ENCODE measurements at places on chromosomes 13 and 19. TPM values are rescaled to one million over a fixed set of nuclear protein-coding genes. Genes with fewer than 3 reads are reported as not detected.

FXYD5 gene
- 51.3 TPM for total RNA-seq

PNPLA6 gene
- 122 TPM for total RNA-seq

PCSK4 gene
- 1.1 TPM for total RNA-seq

DOCK6 gene
- 113 TPM for total RNA-seq

NLRP4 gene
- not detected for total RNA-seq

APOC4 gene
- not detected for total RNA-seq

ZNF230 gene
- total RNA-seq: 3.4 TPM

TEX30 gene
- 37.2 TPM for total RNA-seq

ZNF850 gene
- 4.7 TPM for total RNA-seq

MYO1F gene
- 0.36 TPM for total RNA-seq

C2CD4C gene
- total RNA-seq: 0.29 TPM

GPATCH1 gene
- 8.0 TPM for total RNA-seq

FGF22 gene
- not detected for total RNA-seq

UBE2S gene
- total RNA-seq: 110 TPM

ETV2 gene
- total RNA-seq: 0.14 TPM

OR7A5 gene
- not detected for total RNA-seq

LILRA5 gene
- not detected for total RNA-seq

ALG5 gene
- 33.1 TPM for total RNA-seq

ATP4B gene
- total RNA-seq: not detected

CEACAM7 gene
- not detected for total RNA-seq

SHISA7 gene
- not detected for total RNA-seq

ZNF418 gene
- total RNA-seq: 2.4 TPM

ZNF99 gene
- not detected for total RNA-seq

FCGBP gene
- total RNA-seq: not detected

ZNF560 gene
- 0.07 TPM for total RNA-seq

ZNF98 gene
- total RNA-seq: not detected

ARRDC5 gene
- not detected for total RNA-seq

IGFLR1 gene
- 1.1 TPM for total RNA-seq

CBARP gene
- 3.1 TPM for total RNA-seq

CBLC gene
- not detected for total RNA-seq

FXYD1 gene
- total RNA-seq: not detected

SLC8A2 gene
- total RNA-seq: not detected

UPK1A gene
- total RNA-seq: not detected

KIR3DL1 gene
- total RNA-seq: not detected

C19orf81 gene
- not detected for total RNA-seq

CYP4F2 gene
- total RNA-seq: not detected

CASP14 gene
- total RNA-seq: not detected

PLPPR3 gene
- 0.40 TPM for total RNA-seq

LILRA1 gene
- not detected for total RNA-seq

POU2F2 gene
- 0.40 TPM for total RNA-seq

SPART gene
- total RNA-seq: 102 TPM

KMT2B gene
- 12.7 TPM for total RNA-seq

PRSS57 gene
- not detected for total RNA-seq

CBY2 gene
- not detected for total RNA-seq

ODAD3 gene
- 0.50 TPM for total RNA-seq
